ENCODE measurements at places on chromosomes 16 and 17. TPM values are rescaled to one million over a fixed set of nuclear protein-coding genes. Genes with fewer than 3 reads are reported as not detected.

CCDC78 gene
- total RNA-seq, result 0.38 TPM

GLP2R gene
- 0.68 TPM for total RNA-seq

PLA2G10 gene
- total RNA-seq, result not detected

SHCBP1 gene
- total RNA-seq, result not detected

NPIPA2 gene
- 0.45 TPM for total RNA-seq

PSMC3IP gene
- 0.65 TPM for total RNA-seq

DNA sequence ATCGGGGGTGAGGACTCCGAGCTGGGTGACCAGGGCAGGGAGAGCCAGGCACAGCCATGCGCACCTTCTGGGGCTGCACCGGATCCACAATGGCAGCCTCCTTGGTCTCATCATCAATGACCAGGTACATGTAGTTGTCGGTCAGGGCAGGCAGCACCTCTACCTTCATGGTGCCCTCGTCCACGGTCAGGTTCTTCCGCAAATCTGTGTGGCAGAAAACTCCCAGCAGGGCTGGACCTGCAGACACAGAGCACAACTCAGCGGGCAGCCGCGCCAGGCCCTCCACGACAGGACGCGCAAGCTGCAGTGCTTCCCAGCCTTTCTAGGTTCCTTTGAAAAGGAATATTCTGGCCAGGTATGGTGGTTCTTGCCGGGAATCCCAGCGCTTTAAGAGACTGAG lies 3.8 kb downstream of the HAGH start:
- DNase-seq, result no peak

GRCh38 chr16:84926462-84926861 lies 84.9 kb downstream of the ZDHHC7 start:
- no peak for DNase-seq

DNA sequence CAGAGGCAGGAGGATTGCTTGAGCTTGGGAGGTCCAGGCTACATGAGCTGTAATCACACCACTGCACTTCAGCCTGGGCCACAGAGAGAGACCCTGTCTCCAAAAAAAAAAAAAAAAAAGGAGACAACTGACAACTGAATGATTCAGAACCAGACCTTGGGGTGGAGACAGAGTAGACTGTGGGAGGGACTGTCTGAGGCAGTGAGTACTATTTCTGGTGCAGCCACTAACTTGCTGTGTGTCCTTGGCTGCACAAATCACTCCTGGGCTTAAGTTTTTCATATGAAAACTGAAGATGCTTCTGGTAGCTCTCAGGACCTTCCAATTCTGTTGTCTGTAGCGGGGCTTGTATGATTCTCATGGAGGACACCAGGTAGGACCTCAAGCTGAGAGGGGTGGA lies 5.8 kb downstream of the ASB16 start:
- DNase-seq, result no peak

- DNase-seq, result no peak
Measured at GRCh38 chr16:88782454-88783390, 2.3 kb downstream of the PIEZO1 start.

DNA sequence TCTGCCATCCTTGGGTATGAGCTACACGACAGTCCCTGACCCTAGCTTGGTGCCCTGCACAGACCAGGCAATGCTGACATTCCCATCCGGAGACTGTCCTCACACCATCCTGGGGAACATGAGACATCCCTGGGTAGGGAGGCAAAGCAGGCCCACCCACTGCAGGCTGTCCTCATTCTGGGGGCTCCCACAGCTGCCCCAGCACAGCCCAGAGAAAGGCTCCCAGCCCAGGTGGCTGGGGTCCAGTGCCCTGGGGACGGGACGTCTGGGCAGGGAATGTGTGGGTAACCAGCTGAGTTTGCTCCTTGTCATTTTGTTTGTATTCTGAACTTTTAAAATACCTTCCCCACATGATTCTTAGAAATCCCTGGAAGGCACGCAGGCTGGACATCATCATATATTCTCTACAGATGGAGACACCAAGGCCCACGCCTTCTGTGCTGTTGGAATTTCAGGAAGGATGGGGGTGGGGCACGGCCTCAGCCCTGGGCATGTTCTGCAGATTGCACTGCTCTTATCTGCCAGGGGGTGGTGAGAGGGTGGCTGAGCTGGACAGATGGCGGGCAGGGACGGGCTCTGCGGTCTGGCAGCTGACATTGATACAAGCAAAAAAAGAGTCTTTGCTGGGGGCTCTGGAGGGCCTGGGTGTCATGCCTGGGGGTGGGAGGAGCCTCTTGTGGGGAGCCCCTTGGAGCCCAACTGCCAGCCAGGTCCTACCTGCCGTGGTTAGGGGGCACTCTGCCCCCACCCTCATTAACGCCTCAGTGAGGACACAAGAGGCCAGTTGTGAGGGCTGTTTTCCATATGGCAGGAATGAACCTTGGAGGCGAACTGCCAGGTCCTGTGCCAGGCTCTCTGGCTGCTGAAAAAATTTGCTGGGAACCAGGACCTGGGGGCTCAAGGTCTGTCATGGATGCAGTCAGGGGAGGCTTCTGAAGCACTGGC lies 28.4 kb downstream of the LRRC75A start:
- no peak for DNase-seq

DNA sequence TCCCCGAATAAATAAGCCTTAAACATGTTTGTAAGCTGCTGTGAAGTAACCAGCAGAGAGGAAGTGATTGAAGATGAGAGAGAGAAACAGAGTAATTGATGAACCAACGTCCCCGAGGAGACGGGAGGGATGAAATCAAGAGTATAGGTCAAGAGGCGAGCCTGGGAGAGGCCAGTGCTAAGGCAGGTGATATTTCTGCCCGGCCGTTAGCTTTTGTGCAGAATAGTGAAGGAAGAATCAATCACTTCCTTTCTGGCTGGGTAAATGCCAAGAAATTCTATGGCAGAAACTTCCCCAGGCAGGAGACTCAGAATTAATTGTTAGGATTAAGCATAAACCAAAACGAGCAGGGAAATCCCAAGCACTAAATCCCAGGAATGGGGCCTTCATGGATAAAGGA lies 273.8 kb downstream of the CDH13 start:
- DNase-seq, result no peak

DNA sequence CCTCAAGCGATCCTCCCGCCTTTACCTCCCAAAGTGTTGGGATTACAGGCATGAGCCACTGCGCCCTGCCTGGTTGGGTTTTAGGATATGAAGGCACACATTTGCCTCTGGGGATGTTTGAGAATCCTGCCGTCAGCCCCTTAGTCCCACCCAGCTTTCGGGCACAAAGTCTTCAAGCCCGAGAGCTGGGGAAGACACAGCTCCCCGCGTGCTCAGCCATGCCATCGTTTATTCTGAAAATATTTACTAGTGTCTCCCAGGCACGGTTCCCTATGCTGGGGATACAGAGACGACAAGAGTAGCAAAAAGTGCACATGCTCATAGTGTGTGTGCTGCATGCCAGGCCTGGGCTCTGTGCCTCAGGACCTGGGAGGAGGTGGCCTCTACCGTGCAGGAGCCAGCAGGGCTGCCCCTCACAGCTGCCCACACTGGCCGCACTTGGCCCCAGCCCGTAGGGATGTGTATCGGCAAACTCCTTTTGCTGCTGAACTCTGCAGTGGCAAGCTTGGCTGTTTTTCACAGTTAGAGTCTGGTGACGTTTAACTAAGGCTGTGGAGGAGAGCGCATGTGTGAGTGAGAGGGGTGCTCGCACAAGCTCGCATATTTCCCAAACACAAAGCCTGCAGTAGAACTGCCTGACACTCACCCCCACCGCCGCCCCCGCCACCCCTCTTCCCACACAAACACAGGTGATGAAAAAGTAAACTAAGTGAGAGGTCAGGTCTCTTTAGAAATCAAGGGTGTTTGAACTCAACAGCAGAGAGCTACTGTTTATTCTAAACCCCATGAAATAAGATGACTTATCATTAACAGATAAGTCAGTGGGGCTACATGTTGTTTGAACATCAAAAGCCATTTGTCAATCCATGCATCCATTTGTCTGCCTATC lies 266.4 kb downstream of the MRTFB start:
- DNase-seq, result peak; percentile 91

DNA sequence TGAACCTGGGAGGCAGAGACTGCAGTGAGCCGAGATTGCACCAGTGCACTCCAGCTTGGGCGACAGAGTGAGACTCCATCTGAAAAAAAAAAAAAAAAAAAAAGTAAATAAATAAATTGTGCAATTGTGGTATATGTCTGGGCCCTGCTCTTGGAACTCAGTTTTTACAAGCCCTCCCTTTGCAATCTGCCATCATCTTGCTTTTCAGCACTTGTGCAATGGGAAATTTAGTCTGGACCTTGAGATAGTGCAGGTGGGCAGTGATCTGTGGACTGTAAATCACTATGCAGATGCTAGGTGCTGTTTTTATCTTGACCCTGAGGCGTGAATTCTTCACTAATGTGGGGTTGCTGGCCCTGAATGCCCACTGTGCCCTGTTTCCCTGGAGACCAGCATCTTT lies 6.5 kb upstream of the RAP1GAP2 start:
- DNase-seq, result no peak

DNA sequence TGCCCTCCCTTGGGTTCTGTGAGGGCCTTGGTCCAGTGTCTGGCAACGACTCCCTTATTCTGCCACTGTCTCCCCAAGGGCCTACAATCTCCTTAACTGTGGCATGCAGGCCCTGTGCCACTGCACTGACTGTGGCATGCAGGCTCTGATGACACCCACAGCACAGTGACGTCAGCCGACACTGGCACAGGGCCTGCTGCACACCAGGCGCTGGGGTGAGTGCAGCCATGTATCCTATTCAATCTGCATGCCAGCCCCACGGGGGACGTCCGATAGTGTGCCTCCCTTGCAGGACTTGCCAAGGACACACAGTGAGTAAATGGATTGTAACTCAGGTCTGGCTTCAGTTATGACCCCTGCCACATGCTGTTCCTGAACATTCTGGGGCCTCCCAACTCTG lies 39.8 kb upstream of the RASD1 start:
- DNase-seq, result peak; percentile 94

GRCh38 chr17:37084372-37084771 lies 135.6 kb downstream of the AATF start:
- DNase-seq, result no peak

- DNase-seq, result no peak
Measured at GRCh38 chr17:42403150-42403549, 14.9 kb upstream of the STAT3 start.

GRCh38 chr17:2369039-2369438 lies 31.7 kb downstream of the SGSM2 start:
- no peak for DNase-seq

DNA sequence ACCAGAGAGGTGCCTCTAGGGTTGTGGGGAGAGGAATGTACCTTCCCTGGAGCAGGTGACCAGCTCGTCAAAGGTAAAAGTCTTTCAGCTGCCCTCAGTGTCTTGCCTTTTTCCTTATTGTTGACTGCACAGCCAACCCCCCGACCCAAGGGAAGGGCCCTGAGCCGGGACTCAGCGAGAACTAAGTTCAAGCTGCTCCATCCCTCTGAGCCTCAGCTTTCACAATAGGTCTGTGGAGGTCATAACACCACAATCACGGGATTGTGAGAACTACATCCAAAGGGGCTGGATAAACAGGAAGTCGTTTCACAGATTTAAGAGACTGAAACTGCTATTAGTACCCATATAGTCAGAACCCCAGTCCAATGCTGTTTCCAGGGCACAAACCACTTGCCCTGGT lies 2.6 kb upstream of the KRT36 start:
- DNase-seq, result no peak

DNA sequence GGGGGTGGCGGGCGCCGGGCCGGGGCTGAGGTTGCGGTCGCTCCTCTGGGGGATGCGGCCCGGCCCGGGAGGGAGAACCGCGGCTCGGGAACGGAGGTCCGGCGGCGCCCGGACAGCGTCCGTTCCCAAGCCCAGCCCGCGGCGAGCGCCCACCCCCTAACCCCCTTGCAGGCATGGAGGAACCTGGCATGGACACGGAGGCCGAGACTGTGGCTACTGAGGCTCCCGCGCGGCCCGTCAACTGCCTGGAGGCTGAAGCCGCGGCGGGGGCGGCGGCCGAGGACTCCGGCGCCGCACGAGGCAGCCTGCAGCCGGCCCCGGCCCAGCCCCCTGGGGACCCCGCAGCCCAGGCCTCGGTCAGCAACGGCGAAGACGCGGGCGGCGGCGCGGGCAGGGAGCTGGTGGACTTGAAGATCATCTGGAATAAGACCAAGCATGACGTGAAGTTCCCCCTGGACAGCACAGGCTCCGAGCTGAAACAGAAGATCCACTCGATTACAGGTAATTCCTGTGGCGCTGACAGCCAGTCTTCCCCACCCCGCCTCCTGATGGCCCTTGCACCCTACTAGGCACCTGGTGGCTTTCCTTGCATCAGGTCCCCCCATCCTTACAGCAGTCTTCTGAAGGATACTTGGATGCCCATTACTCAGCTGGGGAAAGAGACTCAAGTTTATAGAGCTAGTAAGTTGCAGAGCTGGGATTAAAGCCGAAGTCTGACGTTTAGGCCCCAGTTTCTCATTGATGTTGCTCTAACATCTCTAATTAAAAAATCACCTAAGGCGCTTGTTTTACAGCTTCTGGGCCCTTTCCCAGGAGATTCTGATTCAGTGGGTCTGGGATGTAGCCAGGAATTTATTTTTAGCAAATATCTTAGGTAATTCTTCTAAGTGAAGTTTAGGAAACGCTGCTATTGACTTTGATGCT lies 514 bp downstream of the UBFD1 start:
- no peak for DNase-seq

DNA sequence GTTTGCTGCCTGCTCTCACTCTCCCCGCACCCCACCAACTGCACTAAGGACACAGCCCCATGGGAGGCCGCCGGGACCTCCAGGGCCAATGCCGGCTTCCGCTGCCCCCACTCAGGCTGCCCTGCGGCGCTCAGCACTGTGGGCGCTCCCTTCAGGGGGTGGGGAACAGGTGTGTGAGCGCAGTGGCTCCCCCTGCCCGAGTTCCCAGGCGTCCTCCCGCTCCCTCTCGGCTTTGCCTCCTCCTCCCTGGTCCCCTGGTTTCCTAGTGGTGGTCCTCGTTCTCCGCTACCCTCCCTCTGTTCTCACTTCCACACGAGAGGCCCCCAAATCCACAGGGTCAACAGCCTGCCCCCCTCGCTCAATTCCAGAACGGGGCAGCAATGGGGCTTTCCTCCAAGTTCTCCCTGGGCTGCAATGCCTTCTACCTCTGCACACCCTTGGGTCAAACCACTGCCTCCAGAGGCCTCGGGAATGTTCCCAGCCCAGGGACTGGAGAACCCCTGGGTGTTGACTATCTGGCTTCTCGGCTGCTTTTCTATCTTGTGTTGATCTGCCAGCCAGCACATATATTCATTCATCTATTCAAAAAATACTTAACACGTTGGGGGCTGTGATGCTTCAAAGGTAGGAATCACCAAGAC lies 9.9 kb downstream of the FOXJ1 start:
- DNase-seq, result no peak

GRCh38 chr17:75551266-75551665 lies 25.8 kb downstream of the LLGL2 start:
- DNase-seq, result no peak

GRCh38 chr17:39759204-39759603 lies 21.5 kb downstream of the GRB7 start:
- DNase-seq, result no peak

- no peak for DNase-seq
Measured at GRCh38 chr17:62644487-62645173, 17.2 kb downstream of the MRC2 start.
